Urinary bladder (tissue), 4 donors: ENCODE measurements at places on chromosomes 2 and 18. TPM values are rescaled to one million over a fixed set of nuclear protein-coding genes. Genes with fewer than 3 reads are reported as not detected.

Gene TTN
- total RNA-seq: 153 TPM

Gene ALPI
- not detected for total RNA-seq

Gene SEMA4F
- total RNA-seq: 2.2 TPM

Gene SLC14A1
- total RNA-seq: 102 TPM

Gene STEAP3
- 1.1 TPM for total RNA-seq

Gene DNAJC27
- 13.3 TPM for total RNA-seq

Gene PROC
- total RNA-seq: 0.74 TPM

Gene SMAD7
- total RNA-seq: 25.6 TPM

Gene TMEM198
- 2.0 TPM for total RNA-seq

Gene NMUR1
- 0.26 TPM for total RNA-seq

Gene RNU2-63P
- total RNA-seq: not detected

Gene MAIP1
- total RNA-seq: 14.4 TPM

Gene FTCDNL1
- 0.85 TPM for total RNA-seq

Gene UBE2F
- total RNA-seq: 25.9 TPM

Gene ARHGAP28
- 84.0 TPM for total RNA-seq

Gene HOXD9
- total RNA-seq: 2.9 TPM

Gene TMEM178A
- 5.2 TPM for total RNA-seq

Gene FBXO41
- total RNA-seq: 0.32 TPM

Gene IL1A
- 1.9 TPM for total RNA-seq

Gene INPP5D
- 13.5 TPM for total RNA-seq

Gene IWS1
- 38.9 TPM for total RNA-seq

Gene PAIP2B
- 7.6 TPM for total RNA-seq

Gene CCL20
- not detected for total RNA-seq

Gene SLC19A3
- 1.4 TPM for total RNA-seq

Gene SCN7A
- total RNA-seq: 133 TPM

Gene PDE11A
- 1.3 TPM for total RNA-seq

Gene DNAH7
- total RNA-seq: 3.5 TPM

Gene MAP3K20
- total RNA-seq: 140 TPM

Gene SPC25
- total RNA-seq: 11.5 TPM

Gene NAT8
- not detected for total RNA-seq

Gene RAD51AP2
- 0.26 TPM for total RNA-seq
